ENCODE measurements at places on chromosomes 12 and 14.

GRCh38 chr14:61930101-61930857 is 168.1 kb downstream of the SNAPC1 start:
- DNase-seq: no peak

DNA sequence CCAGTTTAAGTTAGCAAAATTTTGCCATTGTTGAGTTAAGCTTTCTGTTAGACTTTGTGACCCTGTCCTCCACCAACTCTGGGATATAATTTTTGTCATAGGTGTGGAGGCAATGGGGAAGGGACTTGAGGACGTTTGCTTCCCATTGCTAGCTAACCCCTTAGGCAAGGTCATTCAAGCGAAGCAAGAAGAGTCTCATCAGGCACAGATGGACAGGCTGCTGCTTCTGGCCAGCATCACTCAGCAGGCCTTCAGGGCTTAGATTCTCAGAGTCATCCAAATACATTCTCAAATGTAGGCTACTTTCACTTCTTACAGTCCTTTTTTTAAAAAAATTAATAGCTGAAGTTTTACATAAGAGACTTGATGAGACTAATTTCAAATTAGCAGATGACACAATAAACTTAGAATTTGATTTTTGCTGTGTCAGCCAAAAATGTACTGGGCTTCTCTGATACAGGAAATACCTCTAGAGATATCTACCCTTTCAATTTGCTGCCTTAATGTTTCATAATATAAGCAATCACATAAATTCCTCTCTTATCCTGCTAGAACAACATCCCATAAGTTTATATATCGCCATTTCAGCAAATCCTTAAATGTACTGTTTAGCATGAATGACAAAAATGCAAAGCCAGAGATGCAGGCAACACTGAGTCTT is 875.2 kb downstream of the FLRT2 start:
- no peak for DNase-seq

- DNase-seq: no peak
These were observed 11.0 kb upstream of the BMP4 start for GRCh38 chr14:53967606-53968005.

DNA sequence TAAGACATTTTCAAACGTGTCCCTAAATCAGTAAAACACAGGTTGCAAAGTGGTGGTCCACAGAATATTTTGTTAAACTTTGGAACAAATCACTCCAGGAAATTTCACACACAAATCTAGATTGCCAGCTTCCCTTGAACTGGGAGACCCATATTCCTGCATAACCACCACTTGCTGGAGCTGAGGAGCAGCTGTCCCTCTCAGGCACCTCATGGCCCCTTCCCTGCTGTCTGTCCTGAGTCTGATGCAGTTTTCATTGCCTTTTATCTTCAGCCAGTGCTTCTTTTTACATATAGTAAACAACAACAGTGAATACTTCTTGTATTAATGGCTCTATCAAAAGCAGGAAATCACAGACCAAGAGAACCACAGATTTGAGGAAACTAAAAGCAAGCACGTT is 289.3 kb downstream of the MED13L start:
- no peak for DNase-seq

- peak; percentile 79 for DNase-seq
These were observed 22.2 kb upstream of the PLEKHG3 start for GRCh38 chr14:64681796-64682710.

GRCh38 chr12:76177821-76178220 is 93.3 kb upstream of the NAP1L1 start:
- no peak for DNase-seq

DNA sequence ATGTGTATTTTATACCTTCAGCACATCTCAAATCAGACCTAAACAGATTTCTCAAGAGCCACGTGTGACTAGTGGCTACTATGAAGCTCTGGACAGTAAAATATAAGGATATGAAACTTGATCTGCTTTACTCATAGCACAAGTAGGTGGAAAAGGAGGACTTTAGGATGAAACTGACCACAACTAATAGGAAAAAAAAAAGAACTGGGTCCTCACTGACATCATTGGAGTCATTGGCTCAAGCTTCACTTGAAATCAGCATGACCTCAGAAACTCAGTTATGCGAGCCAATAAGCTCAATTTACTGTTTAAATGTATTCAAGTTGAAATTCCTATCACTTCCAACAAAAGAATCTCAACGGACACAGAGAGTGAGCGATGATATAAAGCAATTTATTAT is 34.1 kb upstream of the CIT start:
- no peak for DNase-seq

DNA sequence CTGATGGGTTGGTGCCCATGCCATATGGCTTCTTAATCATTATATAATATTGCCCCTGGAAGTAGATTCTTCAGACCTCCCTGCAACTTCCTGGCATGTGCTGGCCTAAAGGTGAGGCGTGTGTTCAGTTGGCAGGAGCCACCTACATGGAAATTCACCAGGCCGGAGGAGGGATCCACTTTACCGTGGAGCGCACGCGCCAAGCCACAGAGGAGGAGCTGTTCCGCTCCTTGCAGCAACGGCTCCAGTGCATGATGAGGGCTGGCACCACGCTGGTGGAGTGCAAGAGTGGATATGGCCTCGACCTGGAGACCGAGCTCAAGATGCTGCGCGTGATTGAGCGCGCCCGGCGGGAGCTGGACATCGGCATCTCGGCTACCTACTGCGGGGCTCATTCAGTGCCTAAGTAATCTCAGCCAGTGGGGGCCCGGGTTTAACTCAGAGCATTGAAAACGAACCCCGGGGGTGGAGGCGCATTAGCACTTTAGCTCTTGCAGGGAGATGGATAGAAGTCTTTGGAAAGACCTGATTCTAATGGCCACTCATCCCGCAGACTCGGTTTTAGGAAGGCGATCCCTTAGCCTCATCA is 13.5 kb downstream of the AMDHD1 start:
- DNase-seq: no peak

GRCh38 chr12:70379846-70380245 is 13.8 kb downstream of the KCNMB4 start:
- DNase-seq: no peak

DNA sequence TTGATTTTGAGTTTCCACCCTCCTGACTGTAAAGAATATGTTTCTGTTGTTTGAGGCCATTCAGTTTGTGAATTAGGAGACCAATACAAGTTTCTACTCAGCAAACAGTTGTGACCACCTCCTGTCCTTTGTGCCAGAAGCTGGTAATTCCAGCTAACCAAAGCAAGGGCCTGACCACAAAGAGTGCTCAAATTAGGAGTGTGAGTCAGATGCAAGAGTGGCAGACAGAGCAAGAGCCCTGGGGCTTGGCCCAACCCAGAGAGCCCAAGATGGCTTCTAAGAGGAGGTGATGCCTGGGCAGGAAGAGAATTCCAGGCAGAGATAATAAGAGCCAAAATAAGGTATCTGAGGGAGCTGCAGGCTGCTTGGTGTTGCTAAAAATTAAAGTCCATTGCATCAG is 77.7 kb upstream of the C14orf132 start:
- no peak for DNase-seq

DNA sequence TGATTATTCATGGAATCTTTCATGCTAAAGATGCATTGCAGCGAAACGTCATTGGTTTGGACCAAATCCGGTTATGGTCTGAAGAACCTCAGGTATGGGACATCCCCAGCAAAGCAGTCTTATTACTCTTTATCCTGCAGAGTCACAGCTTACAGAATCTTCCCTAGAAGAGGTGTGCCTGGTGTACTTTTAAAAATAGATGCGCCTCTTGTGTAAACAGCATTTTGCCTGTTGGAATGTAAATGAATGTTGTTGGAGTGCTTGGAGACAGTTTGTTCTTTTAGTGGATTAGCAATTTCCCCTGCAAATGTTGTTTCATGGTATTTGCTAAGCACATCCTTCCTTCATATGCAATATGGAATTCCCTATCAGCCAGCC is 242.5 kb downstream of the ZFP36L1 start:
- no peak for DNase-seq

GRCh38 chr12:124893792-124894516 is 20.5 kb downstream of the UBC start:
- no peak for DNase-seq

GRCh38 chr14:92922883-92923743 is at the start of gene CHGA:
Gene CHGA, plus strand, starts transcription at chr14:92923150. Its CDS starts 210 bp downstream, at chr14:92923360.
- DNase-seq: peak; percentile 75

- DNase-seq: no peak
These were observed 404.4 kb downstream of the FLRT2 start for GRCh38 chr14:85934123-85934885.

GRCh38 chr14:104981699-104982541 is 3.7 kb upstream of the CLBA1 start:
- DNase-seq: no peak

DNA sequence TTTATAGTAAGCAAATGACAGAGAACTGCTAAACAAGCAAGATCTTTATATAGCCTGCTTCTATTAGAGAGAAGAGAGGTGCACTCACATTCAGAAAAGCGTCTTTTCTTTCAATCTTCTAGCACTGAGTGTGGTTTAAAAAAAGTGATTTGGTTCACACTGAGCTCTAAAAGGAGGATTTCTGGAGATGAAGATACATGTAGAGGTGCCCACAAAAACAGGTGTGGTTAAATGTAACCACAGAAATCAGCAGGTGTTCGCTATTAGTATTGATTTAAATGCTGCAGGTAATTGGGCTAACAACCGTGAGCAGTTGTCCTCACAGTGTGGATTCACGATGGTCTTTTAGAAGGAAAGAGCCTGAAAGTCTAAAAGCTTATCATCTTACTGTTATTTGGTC is 10.7 kb downstream of the PKP2 start:
- no peak for DNase-seq

GRCh38 chr12:116547955-116548501 is 11.2 kb upstream of the MAP1LC3B2 start:
- DNase-seq: peak; percentile 28

- DNase-seq: no peak
These were observed 24.0 kb downstream of the TMTC2 start for GRCh38 chr12:82710741-82711140.

DNA sequence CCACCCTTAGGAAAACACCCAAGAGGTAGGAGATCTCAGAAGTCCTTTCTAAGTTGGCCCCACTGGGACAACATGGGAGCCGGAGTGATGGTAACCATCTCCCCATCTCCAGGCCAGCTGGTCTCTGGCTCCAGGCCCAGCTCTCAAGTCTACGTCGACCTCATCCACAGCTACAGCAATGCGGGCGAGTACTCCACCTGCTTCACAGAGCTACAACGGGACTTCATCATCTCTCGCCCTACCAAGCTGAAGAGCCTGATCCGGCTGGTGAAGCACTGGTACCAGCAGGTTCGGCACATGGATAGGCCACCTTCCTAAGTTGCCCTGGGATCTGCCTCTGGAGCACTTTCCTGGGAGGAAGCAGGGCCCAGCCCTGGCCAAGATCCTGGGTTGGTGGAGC is 11.0 kb upstream of the OAS2 start:
- DNase-seq: no peak

DNA sequence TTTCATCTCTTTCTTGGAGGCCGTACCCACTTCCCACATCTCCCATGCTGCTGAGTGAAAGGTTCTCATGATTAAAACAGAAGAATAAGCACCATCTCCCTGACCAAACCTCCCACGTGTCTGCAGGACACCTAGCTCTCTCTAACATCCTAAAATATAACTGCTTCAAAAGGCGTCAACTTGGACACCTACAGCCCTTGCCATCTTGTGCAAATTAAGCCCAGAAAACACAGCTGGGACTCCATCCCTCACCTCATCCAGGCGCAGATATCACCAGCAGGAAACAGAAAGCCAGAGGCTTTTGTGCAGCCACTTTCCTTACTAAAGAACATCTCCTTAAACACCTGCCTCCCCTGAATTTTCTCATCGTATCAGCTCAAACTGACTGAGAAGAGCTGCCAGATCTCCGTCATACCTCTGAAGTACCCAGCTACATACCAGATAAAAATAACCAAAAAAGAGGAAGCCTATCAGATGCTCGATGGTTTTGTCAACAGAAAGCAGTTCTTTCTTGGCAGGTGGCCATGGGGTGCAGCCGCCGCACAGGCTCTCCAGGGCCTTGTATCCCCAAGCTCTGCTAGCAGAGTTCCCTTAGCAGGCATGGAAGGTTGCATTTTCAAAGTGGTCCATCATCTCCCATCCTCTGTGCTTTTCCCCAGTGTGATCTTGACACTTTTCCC is 28.8 kb downstream of the MAP3K9 start:
- peak; percentile 42 for DNase-seq

DNA sequence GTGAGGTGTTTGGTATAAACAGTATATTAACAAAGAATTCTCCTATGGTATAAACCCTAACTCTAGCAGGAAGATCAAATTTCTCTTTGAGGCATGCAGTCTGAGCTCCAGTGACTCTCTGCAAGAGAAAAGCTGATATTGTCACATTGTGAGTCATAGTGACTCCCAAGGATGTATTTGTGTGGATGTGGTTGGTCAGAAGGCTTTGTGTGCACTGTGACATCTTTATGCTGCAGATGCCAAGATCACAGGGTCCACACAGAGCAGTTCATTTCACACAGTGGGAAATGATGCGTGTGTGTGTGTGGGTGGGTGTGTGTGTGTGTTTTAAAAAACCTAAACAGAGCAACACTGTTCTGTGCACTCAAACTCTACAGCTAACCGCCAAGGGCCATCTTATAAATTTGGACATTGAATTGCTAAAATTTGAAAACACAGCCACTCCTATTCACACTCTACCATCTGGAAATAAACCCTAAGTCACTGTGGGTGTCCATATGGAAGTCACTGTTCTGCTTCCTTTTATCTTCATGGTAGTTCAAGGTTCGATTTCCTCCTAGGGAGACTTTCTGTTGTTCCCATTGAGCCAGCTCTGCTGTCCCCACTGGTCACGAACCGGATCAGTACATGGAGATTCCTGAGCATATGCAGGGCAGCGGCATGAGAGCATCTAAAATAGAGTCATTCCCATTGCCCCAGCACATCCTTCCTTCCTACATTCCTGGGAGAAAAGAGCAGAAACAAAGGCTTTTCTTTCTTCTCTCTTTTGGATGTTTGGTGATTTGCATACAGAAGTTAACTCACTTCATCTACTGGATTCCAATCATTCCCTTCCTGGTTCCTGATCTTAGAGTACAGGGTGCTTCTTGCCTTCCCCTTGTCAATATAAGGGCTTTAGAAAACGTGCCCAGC is 727.6 kb downstream of the DIO2 start:
- DNase-seq: no peak

DNA sequence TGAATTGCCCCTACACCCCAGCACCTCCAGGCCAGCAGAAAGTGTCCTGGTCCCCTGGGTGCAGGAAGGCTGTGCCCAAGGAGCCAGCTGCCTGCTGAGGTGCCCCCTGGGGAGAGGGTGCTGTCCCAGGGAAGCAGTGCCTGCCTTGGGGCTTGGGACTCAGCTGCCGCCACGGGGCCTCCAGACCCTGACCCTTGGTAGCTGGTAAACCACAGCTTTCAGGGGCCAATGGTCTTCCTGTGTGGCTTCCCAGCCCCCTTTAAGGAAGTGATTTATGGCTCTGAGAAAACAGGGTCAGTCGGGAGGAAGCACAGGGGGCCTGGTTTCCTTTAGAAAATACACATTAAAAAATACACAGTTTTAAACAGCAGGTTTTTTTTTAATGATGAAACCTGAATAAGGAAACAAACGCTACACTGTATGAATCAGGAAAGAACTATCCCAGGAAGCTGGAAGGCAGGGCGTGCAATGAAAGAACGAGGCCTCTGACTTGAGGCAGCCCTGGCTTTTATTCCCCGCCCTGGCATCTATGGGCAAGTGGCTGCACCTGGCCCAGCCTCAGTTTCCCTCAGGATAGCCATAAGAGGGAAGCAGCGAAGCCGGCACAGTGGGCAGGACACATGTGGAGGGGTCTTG is 40.6 kb upstream of the EML1 start:
- DNase-seq: no peak

GRCh38 chr14:24613241-24613640 is 3.8 kb upstream of the GZMH start:
- DNase-seq: no peak

- DNase-seq: no peak
These were observed 83.7 kb downstream of the CHGA start for GRCh38 chr14:93006567-93007051.

All from left ventricle myocardium superior (tissue), 1 donor.